ENCODE measurements at places on chromosomes 1 and 21.

GRCh38 chr1:41765152-41765551 is 153.6 kb downstream of the HIVEP3 start:
- no peak for DNase-seq

GRCh38 chr1:229380536-229381160 is 37.8 kb upstream of the CCSAP start:
- DNase-seq: no peak

GRCh38 chr1:180908074-180908765 is 4.5 kb upstream of the KIAA1614 start:
- no peak for DNase-seq

DNA sequence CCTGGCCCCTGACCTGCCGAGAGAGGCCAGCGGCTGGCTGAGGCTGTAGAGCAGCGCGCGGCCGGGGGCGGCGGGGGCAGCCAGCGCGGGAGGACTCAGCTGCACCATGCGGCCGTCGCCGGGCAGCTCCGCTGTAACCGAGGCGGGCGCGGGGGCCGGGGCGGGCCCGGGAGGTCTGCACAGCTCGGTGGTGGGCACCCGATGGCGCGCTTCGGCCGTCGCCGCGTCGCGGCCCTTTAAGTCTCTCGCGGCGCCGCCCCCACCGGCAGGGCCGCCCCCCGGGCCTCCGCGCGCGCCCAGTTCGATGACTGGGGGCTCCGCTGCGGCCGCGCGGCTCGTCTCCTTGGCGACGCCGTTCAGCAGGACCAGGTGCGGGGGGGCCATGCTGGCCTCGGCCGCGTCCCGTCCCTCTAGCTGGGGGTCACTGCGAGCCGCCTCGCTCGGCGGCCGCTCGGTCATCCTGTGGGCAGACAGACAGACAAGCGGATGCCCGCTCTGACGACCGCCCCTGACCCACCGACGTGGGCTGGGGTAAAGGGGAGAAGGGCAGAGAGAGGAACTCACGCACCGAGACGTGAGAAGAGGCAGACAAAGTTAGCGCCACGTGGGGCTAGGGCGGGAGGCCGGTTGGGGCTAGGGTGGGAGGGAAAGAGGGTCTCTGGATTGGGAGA is 6.5 kb downstream of the TAL1 start:
- no peak for DNase-seq

- no peak for DNase-seq
Observed at GRCh38 chr1:218990019-218990418, 183.7 kb upstream of the LYPLAL1 start.

DNA sequence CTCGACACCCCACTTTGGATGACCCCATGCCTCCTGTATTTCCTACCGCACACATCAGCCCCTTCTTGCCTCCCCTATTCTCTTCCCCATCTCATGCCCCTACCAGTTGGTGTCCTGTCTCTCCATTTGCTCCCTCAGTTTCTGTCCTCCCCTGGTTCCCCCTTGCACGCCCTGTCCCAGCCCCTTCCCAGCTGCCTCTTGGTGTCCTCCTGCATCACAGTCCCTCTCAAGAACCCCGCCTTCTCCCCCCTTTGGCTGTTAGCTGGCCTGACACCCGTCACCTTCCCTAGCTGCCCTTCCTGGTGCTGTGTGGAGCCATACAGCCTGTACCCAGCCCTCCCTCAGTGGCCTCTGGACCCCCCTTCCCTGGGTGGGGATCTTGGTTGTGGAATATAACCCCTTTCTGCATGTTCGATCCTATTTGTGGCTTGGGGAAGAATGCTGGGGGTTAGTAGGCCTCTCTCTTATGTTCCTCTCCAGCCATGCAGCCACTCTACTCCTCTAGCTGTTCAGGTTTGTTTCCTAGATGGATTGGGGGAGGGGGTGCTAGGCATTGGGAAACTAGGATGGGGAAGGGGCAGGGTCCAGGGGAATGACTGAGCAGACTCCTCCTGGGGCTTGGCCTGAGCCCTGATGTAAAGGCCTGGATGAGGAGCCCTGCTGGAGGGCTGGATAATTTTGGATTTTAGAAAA is 41.4 kb upstream of the NFASC start:
- no peak for DNase-seq

DNA sequence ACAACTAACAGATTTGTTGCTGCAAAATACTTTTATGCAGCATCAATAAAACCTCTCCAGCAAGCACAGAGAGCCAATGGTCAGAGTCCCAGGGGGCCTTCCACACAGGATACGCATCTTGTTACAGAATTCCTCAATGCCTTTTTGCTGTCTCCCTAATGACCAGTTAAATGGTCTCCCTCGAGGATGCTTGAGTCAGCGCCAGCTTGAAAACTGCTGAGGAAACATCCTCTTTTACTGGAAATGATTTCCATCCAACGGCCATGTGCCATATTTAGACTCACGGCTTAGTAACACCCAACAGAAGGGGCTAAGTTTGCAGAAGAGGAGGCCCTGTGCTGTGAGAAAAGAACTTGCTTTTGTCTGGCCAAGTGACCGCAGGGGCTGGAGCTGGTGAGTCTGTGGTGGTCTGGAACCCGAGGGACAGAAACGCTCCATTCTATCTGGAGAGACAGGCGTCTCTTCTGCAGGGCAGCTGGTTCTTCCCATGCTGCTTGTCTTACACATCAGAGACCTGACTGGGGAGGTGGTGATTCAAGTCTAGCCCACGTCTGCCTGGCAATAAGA is 496.4 kb downstream of the SETD4 start:
- DNase-seq: no peak

- no peak for DNase-seq
Observed at GRCh38 chr21:28069450-28069923, 923.2 kb downstream of the LTN1 start.

GRCh38 chr1:15757016-15757543 is 1.5 kb upstream of the FBLIM1 start:
- DNase-seq: no peak

DNA sequence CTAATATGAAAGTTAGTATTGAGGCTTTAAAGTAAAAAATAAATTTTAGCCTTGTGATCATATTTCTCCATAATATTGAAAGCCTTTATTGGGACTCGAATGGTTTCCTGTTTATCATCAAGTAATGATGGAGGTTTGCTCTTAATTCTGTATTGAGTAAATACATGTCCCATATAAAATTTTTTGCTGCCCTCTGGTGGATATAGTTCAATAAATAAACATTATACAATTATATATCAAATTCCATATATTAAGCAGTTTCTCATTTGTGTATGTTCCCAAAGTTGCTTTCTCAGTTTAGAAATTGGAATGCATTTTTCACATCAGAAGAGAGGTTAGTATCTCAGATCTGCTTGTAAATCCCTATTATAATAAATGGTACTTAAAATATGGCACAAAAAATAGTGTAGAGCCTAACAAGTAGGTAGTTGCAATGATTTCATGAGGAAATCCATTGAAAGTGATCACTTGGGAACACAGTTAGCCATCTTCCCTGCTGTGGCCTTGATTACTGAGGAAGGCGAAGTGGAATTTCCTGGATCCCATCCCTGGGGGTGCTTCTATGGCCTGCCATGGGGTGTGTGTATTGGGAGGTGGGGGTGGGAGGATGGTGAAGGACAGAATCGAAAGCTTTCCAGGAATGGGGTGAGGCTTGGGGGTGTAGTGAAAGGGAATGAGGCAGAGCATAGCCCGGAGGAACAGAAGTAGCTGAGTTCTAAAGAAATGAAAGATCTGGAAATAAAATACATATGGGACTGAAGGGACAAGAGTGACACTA is 84.1 kb upstream of the C21orf91 start:
- DNase-seq: no peak

Data from occipital lobe (tissue), 3 donors.